ENCODE measurements at places on chromosomes 6 and 20.

GRCh38 chr6:131819572-131820124 is 11.8 kb downstream of the ENPP1 start:
- H3K4me1 ChIP-seq: peaks cover 50% of the 10 kb centered on the region
- no peaks in the 10 kb centered on the region for H3K36me3 ChIP-seq
- no peak overlapping the region for H3K27ac ChIP-seq
- DNase-seq: peak; percentile 22
- no peaks in the 10 kb centered on the region for H3K27me3 ChIP-seq

- no peaks in the 10 kb centered on the region for H3K4me1 ChIP-seq
- H3K27ac ChIP-seq: no peak overlapping the region
- DNase-seq: no peak
- no peaks in the 10 kb centered on the region for H3K36me3 ChIP-seq
- peaks cover 33% of the 10 kb centered on the region for H3K27me3 ChIP-seq
These were observed 19.7 kb upstream of the ULBP3 start for GRCh38 chr6:150088481-150089154.

- no peak for DNase-seq
- H3K36me3 ChIP-seq: peaks cover 1% of the 10 kb centered on the region
- peaks cover 26% of the 10 kb centered on the region for H3K4me1 ChIP-seq
These were observed 92.1 kb upstream of the NEDD9 start for GRCh38 chr6:11324453-11325015.

GRCh38 chr20:15045246-15045645 is 707.8 kb upstream of the FLRT3 start:
- no peak for DNase-seq
- no peaks in the 10 kb centered on the region for H3K27me3 ChIP-seq
- H3K27ac ChIP-seq: no peak overlapping the region
- H3K4me1 ChIP-seq: no peaks in the 10 kb centered on the region

DNA sequence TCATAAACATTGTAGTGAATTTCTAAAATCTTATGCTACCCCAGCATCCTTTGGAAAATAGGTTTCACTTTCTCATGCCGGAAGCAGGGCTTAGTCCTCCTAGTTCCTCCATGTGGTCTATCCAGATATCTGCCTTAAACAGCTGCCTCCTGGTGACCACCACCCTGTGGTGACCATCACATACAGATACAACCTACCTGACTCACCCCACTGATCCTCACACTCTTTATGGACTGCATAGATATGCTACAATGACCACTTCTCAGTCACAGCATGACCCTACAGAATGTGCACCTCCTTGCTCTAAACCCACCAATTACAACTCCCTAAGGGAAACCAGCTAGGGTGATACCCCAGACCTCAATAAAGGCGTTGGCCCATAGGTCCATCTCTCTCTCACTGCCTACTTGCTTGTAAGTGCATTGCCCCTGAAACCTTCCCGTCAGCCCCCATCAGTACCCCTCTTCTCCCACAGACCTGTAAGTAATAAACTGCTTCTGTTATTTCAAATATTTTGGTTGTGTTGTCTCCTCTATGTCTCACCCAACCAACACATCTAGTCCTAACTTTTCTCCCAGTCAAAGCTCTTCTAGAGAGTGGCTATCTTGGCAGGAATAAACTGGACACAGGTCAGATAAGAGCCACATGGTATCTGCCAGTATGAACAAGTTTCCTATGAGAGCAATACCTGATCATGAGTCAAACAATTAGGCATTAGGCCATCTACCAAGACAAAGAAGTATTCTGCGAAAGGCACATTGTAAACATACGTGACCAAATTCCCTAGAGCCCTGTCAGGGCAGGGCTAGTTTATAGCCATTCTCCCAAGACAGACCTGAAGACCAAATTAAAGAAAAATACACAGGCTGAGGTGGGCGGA is 39.4 kb upstream of the PLEKHG1 start:
- DNase-seq: peak; percentile 6
- H3K27ac ChIP-seq: peak overlapping the region; percentile 69
- no peaks in the 10 kb centered on the region for H3K27me3 ChIP-seq
- H3K4me1 ChIP-seq: peaks cover 12% of the 10 kb centered on the region

- no peaks in the 10 kb centered on the region for H3K27me3 ChIP-seq
- no peaks in the 10 kb centered on the region for H3K4me1 ChIP-seq
- no peaks in the 10 kb centered on the region for H3K36me3 ChIP-seq
- H3K27ac ChIP-seq: no peak overlapping the region
These were observed 344.0 kb downstream of the PLCB1 start for GRCh38 chr20:8476021-8476420.

DNA sequence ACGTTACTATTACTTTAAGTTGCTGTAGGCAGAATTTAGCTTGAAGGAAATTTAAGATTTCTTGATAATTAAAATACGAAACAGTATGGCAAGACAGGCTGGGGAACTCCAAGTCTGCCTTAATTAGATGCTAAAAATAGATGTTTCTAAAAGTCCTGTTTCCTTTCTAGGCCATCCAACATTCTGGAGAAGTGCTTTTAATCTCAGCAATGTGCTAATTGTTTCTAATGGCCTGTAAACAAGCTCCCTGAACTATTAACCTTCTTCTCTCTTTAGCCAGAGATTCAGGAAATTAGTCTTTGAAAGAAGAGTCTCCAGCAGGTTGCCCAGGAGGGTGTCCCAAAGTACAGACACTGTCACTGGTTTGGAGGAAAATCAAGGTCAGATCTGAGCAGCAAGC is 677.3 kb upstream of the AGPAT4 start:
- no peaks in the 10 kb centered on the region for H3K4me1 ChIP-seq
- H3K27me3 ChIP-seq: no peaks in the 10 kb centered on the region
- no peaks in the 10 kb centered on the region for H3K36me3 ChIP-seq
- H3K4me3 ChIP-seq: no peak overlapping the region
- no peak for DNase-seq

DNA sequence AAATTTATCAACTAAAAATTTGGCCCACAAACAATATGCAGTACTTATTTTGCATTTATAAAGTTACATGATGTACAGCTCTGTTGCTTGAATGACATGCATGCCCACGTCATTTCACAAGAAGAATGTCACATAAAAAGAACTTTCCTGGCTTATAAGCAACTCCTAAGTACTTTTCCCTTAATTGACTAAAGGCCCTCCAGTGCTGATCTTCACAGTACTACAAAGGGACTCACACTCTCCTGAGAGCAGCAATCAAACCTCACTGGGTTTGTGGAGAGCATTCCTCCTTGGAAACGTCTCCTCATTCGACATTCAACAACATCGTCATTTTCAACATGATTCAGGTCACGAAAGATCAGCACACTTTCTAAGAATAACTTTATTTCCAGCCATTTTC is 111.1 kb downstream of the IPCEF1 start:
- peaks cover 17% of the 10 kb centered on the region for H3K4me1 ChIP-seq
- no peaks in the 10 kb centered on the region for H3K27me3 ChIP-seq
- no peaks in the 10 kb centered on the region for H3K36me3 ChIP-seq

- no peaks in the 10 kb centered on the region for H3K4me1 ChIP-seq
- H3K27ac ChIP-seq: no peak overlapping the region
- no peaks in the 10 kb centered on the region for H3K36me3 ChIP-seq
- H3K27me3 ChIP-seq: no peaks in the 10 kb centered on the region
- H3K4me3 ChIP-seq: no peak overlapping the region
- DNase-seq: no peak
These were observed 122.9 kb downstream of the RNF144B start for GRCh38 chr6:18509871-18510643.

DNA sequence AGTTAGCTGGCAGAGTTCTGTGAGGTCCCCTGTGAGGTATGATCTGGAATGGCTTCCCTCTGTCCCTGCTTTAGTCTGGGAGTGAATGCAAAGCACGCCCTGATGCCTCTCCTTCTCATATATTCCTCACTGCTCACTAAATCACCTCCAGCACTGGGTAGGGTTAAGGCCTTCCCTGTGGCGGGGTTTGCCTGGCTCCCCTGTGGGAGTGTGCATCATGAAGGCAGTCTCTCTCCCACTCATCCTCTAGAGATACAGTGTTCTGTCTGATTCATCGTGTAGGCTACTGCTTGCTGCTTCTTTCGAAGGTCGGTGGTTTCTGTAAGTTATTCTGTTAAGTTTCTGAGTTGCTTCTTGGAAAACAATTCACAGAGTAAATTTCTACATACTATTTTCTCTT is 420.0 kb upstream of the EYS start:
- no peak for DNase-seq
- no peaks in the 10 kb centered on the region for H3K4me1 ChIP-seq
- H3K36me3 ChIP-seq: no peaks in the 10 kb centered on the region

- H3K4me3 ChIP-seq: no peak overlapping the region
- no peak overlapping the region for H3K27ac ChIP-seq
- peaks cover 51% of the 10 kb centered on the region for H3K27me3 ChIP-seq
- H3K36me3 ChIP-seq: peaks cover 6% of the 10 kb centered on the region
These were observed 29.6 kb upstream of the MICB start for GRCh38 chr6:31468311-31468710.

DNA sequence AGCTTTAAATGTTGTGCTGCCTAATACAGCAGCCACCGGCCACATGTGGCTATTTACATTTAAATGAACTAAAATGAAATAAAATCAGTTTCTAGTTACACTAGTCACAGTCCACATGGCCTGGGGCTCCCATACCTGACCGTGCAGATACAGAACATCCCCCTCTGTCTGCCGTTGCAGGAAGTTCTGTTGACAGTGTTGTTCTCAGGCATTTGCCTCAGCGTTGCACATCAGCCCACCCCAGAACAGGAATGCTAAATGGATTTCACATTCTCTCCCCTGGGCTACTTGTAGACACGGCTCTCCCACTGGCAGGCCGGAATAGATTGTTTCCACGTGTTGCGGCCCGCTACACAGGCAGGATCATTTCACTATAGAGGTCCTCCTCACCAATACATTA is 26.3 kb downstream of the JAG1 start:
- H3K27ac ChIP-seq: peak overlapping the region; percentile 18
- no peaks in the 10 kb centered on the region for H3K27me3 ChIP-seq
- H3K4me1 ChIP-seq: peaks cover 8% of the 10 kb centered on the region
- H3K4me3 ChIP-seq: no peak overlapping the region
- DNase-seq: no peak

DNA sequence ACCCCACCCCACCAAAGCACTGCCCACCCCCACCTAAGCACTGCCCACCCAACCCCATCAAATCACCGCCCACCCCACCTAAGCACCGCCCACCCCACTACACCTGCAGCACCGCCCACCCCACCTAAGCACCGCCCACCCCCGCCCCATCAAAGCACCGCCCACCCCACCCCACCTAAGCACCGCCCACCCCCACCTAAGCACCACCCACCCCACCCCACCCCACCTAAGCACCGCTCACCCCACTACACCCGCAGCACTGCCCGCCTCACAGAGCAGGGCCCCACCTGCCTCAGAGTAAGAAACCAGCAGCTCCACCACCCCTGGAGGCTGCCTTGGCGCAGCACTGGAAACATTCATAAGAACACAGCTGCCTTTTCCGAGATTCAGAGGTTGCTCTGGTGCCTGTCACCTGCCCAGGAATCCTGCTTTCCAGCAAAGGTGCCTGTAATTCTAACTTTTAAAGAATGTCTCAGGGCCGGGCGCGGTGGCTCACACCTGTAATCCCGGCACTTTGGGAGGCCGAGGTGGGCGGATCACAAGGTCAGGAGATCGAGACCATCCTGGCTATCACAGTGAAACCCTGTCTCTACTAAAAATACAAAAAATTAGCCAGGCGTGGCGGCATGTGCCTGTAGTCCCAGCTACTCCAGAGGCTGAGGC is 148.2 kb downstream of the BMP7 start:
- no peak for DNase-seq
- H3K4me1 ChIP-seq: no peaks in the 10 kb centered on the region
- peaks cover 74% of the 10 kb centered on the region for H3K27me3 ChIP-seq
- H3K36me3 ChIP-seq: peaks cover 5% of the 10 kb centered on the region
- H3K27ac ChIP-seq: no peak overlapping the region
